ENCODE measurements at places on chromosomes 5 and 9. TPM values are rescaled to one million over a fixed set of nuclear protein-coding genes. Genes with fewer than 3 reads are reported as not detected.

- DNase-seq: no peak
These were observed 43.5 kb upstream of the RNF38 start for GRCh38 chr9:36443581-36443980.

GRCh38 chr9:21266733-21267484 is 27.1 kb upstream of the IFNA14 start:
- no peak for DNase-seq

GRCh38 chr9:105693435-105694189 is 729 bp upstream of the TMEM38B start:
- no peak for DNase-seq

DNA sequence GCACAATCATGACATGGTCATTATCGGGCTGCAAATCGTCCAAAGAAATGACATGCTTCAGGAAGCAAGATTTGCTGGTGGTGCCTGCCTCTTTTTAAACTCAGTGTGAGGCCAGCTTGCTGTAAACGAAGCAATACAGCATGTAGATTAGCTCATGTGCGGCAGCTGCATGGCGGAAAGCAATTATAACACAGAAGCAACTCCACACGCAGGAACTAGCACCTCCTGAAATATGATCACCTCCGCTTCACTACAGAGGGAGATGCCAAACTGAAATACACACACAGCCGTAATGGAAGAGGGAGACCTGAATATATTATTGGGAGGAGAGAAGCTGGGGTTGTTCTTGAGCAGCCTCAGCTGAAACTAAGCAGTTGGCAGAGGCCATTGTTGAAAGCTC is 312.5 kb downstream of the PSAT1 start:
- no peak for DNase-seq

DNA sequence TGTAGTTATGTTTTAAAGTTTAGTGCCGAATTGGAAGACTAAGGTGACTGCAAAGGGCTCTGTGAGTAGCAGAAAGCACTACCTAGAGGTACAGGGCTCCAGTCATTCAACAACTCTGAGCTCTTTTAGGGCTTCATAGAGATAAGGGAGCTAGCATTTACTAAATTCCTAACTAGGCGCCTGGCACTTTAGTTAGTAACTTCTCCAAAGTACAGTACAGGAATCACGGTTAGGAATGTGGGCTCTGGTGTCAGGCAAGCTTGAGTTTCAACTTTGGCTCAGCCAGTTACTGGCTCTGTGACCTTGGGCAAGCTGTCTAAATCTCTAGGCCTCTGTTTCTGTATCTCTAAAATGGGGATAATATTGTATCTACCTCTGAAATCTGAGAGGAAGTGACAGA is 115.3 kb downstream of the SLIT3 start:
- no peak for DNase-seq

GRCh38 chr9:80775530-80775929 is 913.8 kb downstream of the TLE1 start:
- no peak for DNase-seq

GRCh38 chr9:16029796-16030363 is 477.0 kb downstream of the CCDC171 start:
- DNase-seq: no peak

DNA sequence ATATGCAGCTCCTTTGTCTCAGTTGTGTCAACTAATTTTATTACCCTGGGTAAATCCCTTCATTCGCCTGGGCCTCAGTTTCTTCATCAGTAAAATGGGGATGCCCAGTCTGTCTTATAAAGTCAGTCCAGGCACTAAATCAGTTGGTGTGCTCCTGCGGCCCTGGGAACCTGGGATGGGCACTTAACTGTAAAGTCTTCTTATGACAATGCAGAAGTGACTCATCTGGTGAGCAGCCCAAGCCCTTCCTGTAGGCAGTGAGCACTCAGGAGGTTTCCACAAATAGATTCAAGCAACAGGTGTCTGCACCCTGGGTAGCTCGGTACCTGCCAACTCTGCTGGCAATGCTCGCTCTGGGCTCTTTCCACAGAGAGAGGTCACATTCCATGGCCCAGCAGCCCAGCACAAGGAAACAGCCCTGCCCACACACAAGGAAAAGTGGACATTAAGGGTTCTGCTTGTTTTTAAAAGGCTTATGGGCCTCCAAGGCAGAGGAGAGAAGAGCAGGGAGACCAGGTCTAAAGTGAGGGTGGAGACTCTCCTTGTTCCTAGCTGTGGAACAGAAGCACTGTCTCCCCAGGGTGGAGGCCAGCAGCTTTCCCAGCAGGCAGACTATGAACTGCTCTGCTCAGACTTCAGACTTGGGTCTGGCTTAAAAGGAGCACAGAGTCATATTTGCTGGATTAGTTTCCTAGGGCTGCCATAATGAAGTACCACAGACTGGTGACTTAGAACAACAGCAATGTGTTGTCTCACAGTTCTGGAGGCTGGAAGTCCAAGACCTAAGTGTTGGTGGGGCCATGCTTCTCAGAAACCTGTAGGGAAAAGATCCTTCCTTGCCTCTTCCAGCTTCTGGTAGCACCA is 89.7 kb upstream of the ADRA1B start:
- no peak for DNase-seq

- DNase-seq: no peak
These were observed 1.3 kb downstream of the TMEM250 start for GRCh38 chr9:136117291-136117915.

- DNase-seq: no peak
These were observed 102.6 kb downstream of the PDE4D start for GRCh38 chr5:59790776-59791475.

DNA sequence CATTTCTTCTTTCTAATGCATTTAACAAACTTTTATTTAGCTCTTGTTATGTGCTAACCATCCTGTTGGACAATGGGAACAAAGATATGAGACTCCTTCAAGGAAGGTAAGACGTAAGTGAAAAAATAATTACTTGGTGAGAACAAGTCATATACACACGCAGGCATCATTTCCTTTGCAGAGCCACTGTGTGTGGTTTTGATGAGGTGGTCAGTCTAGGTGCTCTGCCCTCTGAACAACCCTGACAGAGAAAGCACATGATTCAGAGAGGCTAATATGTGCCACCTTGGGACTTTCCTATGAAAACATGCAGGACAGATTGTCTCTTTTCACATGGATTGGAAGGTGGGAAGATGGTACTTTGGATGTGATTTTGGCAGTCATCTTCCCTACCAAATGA is 1162.5 kb upstream of the DMAC1 start:
- no peak for DNase-seq

The PCDHGA5 gene
- 5.2 TPM for total RNA-seq

The NRARP gene
- 9.0 TPM for total RNA-seq

The C9orf153 gene
- 0.28 TPM for total RNA-seq

The OR1J2 gene
- not detected for total RNA-seq

The UBLCP1 gene
- total RNA-seq: 26.5 TPM

The ENTR1 gene
- total RNA-seq: 28.7 TPM

Data from posterior vena cava (tissue), 2 donors.